ENCODE measurements at places on chromosomes 2 and 18.
A peak's percentile ranks its signal among the peaks of the same experiment; 100 is the strongest.

GRCh38 chr18:25166113-25166512 lies 185.9 kb downstream of the ZNF521 start:
- no peak for DNase-seq

DNA sequence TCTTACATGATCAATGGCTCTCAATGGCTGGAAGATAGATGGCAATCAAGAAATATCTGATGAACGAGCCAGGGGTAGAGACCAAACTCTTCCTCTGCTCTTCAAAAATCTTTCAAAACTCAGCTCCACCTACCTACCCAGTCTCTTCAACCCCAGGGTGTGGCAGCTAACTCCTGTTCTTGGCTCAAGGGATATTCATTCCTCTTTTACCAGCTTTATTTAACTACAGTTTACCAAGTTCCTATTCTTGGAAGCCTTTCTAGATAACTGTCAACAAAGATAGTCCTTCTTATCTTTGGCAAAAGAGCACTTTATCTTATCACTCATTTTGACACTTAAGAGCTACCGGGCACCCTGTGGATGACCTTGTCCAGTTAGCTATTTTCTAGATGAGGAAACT lies 36.3 kb downstream of the EPHA4 start:
- DNase-seq = no peak

DNA sequence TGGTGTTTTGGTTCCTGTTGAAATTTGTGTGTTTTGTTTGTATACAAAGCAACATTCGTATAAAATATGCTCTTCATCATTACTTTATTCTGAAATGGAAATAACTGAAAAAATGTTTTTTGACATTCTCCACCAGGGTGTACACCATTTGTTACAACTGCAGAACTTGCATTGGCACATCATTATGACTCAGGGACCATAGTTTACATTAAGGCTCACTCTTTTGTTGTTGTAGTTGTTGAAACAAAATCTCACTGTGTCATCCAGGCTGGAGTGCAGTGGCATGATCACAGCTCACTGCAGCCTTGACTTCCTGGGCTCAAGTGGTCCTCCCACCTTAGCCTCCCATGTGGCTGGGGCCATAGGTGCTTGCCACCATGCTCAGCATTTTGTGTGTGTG lies 676.6 kb downstream of the TDRD15 start:
- DNase-seq = peak; percentile 6

- DNase-seq = no peak
These were observed 398.2 kb upstream of the TRIB2 start for GRCh38 chr2:12318427-12319057.

DNA sequence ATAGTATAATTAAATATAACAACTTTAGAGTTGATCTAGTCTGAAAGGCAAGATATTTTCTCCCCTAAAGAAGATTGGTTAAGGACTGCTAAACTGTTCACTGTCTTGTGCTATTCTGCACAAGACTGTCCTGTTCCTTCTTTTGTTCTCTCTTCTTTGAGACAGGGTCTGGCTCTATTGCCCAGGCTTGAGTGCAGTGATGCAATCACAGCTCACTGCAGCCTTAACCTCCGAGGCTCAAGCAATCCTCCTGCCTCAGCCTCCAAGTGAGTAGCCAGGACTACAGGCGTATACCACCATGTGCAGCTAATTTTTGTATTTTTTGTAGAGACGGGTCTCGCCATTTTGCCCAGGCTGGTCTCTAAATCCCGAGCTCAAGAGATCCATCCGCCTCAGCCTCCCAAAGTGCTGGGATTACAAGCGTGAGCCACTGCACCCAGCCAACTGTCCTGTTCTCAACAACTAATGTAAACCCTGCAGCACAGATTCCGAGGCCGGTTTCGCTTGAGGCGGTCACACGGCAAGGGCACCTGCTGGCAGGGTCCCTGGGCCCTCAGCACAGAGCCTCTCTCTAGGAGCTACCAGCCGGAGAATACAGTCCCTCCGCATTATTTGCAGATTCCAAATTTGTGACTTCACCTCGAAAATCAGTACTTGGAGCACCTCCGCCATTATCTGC lies 16.4 kb downstream of the PXDN start:
- DNase-seq = no peak

All from DMS53 (cell line).